ENCODE measurements at places on chromosomes 3 and 15. TPM values are rescaled to one million over a fixed set of nuclear protein-coding genes. Genes with fewer than 3 reads are reported as not detected.

DNA sequence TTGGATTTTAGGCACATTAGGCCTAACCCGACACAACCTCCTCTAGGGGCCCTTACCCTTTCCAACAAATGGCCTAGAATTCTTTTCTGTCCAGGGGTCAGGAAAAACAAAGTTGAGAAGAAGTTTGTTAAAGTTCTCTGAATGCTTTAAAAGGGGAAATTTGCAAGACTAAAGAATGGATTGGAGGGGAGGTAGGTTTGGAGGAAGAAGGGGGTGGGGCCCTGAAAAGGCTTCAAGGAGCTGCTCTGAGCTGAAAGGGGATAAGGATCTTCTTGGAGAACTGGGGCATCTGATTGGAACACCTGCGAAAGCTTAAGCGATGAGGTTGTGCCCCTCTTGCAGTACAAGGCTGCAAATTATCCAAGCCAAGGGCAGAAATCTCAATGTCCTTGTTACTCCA is 3.9 kb upstream of the SENP2 start:
- peaks cover 5% of the 10 kb centered on the region for H3K4me1 ChIP-seq
- no peak overlapping the region for H3K4me3 ChIP-seq
- no peaks in the 10 kb centered on the region for H3K36me3 ChIP-seq
- H3K27ac ChIP-seq, result no peak overlapping the region

DNA sequence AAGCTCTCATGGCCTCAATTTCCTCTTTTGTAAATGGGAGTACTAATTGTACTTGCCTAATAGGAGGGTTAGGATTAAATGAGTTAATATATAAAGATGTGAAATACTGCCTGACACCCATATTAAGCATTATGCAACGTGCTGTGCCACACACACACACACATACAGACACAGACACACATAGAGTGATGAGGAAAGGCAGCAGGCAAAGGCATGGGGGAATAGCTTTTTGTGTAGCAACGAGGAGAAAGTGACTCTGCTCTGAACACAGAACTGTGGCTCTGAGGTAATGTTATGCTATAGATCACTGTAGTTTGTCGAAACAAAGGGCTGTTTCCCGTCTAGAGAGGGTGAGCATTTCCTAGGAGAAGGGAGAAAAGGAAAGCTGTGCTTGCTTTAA is 233.3 kb upstream of the SLCO3A1 start:
- H3K4me3 ChIP-seq, result no peak overlapping the region
- no peaks in the 10 kb centered on the region for H3K27me3 ChIP-seq
- H3K4me1 ChIP-seq, result no peaks in the 10 kb centered on the region

DNA sequence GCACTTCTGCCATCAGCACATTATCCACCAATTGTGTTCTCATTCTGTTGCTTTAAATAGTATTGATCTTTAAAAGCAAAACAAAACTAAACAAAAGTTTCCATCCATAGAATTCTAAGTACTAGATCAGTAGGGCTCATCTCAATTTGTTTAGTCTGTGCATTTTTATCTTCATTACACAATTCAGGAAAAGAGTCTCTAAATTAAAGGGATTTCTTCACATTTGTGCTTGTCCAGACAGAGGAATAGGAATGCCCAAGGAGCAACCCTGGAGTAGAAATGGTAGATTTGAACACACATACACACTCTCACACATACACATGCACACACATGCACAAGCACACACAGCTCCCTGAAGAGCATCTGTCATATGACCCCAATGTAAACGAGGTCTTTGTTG is 21.4 kb downstream of the LMCD1 start:
- H3K27ac ChIP-seq, result no peak overlapping the region
- no peaks in the 10 kb centered on the region for H3K27me3 ChIP-seq
- peaks cover 4% of the 10 kb centered on the region for H3K4me1 ChIP-seq
- H3K4me3 ChIP-seq, result no peak overlapping the region
- DNase-seq, result no peak

NEK11 gene
- polyA plus RNA-seq, result 4.8 TPM

All from pancreas (tissue), 10 donors.